ENCODE measurements at places on chromosomes 11 and 22.

- DNase-seq, result no peak
Observed at GRCh38 chr11:72609045-72609444, 65.2 kb downstream of the PDE2A start.

GRCh38 chr22:38873469-38874411, 1.7 kb upstream of the CBX6 start:
- DNase-seq, result peak; percentile 77

DNA sequence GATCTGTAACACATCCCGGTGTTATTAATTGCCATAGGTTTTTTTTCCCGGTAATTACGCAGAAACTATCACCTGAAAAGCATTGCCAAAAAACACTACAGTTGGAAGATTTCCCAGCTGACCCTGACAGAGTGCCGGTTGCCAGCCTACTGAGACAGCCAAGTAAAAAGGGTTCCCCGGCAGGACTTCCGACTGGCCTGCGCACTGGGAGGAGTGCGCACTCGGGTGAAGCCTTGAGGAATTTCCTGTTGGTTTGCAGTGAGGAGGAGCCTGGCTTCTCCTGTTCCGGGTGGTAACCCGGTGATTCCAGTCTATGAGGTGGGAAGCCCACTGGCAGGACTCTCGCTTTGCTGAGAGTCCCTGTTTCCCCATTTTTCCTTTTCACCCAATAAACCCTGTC, 52.1 kb downstream of the CNTF start:
- DNase-seq, result no peak

DNA sequence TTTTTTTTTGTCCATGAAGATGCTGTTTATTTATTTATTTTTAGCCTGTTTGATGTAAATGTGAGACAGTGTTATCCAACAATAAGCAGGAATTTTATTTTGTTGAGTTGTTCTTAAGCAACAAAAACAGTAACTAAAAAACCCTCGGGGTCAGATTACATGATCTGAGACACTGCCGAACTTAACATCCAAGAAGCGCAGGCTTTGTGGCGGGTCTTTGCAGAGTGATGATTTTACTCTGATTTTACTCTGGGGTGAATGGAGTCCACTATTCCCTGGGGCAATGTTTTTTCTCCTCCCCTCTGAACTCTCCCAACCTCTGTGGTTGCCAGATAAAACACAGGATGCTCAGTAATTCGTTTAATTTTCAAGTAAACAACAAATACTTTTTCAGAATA, 450.1 kb upstream of the B3GAT1 start:
- DNase-seq, result no peak

DNA sequence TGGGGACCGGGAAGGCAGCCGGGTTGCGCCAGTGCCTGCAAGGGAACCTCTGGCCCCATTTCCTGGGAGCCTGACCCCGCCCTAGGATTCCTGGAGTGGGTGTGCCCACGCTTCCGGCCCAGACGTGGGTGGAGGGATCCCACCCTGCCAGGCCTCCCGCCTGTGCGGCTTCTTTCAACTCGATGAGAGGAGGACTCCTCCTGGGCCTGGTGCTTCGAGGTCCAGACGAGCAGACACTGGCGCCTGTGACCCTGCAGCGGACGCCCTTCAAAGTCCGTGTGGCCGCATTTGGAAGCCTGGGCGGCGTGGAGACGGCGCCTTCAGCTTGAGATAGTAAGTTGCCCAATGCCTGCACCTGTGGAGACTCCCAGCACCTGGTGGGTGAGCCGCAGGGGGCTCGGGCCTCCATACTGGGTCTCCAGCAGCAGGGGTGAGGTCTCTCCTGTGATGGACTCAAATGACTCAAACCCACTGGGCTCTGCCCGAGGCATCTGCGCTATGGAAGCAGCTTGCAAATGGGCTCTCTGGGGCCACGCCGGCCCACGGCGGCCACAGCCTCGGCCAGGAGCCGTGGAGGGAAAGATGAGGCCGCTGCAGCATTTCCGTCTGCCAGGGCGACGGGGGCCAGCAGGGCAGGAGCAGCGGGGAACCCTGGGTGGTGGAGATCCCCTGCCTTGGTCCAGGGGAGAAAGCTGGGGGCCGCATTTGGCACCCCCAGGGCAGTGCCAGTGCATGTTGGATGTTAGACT, 64.3 kb upstream of the PPARA start:
- DNase-seq, result no peak

GRCh38 chr11:81970886-81971285, 762.8 kb downstream of the FAM181B start:
- no peak for DNase-seq

DNA sequence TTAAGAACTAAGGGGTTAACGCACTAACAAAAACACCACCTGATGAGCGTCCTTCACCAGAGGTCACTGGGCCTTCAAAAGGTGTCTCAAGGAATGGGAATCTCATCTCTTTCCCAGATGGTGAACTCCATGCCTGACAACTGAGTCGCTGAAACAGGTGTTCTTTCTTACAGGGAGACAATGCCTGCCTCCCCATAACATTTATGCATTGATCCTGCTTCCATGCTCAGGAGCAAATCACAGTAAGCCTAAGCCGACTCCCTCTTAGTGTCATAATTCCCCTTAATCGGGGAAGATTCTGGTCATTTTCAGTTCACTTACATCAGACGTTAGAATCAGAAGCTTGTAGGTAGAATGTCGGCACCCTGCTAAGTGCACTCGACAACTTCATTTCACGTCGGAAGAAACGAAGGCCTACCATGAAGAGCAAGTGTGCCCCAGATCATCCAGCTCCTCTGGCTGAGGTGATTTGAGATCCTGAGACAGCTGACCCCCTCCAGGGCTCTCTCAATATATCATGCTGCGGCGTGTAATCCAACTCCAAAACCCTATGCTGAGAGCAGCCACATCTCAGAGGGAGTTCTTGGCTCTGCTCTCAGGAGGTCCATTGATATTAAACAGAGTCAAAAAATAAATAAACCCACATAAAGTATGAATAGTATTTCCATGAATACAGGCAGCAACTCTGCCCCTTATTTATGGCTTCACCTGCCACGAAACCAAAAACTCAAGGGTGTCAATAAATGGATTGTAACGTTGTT, 163.1 kb downstream of the LARGE1 start:
- DNase-seq, result no peak

GRCh38 chr22:29032584-29032983, 29.0 kb downstream of the C22orf31 start:
- DNase-seq, result no peak

GRCh38 chr11:108914211-108914610, 249.3 kb downstream of the DDX10 start:
- DNase-seq, result no peak

- no peak for DNase-seq
Observed at GRCh38 chr22:41070665-41071331, 21.6 kb upstream of the EP300 start.

DNA sequence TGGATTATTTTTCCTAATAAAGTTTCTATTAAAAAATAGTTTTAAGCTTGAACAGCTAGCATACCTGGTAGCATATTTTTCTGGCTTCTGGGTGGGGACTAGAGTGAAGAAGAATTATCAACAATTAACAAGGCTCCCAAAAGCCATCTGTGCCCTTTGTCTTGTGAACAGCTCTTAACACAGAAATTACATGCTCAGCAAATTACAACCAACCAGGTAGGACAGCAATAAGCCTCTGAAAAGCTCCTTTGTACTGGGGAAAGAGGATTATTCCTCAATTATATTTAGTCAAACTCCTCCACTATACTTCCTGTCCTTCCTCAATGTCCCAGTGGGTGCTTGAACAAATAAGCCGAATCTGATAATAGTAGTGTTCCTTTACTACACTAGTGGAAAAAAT, 162.8 kb downstream of the RAB38 start:
- DNase-seq, result no peak

- DNase-seq, result no peak
Observed at GRCh38 chr11:18064450-18065054, 18.5 kb upstream of the TPH1 start.

DNA sequence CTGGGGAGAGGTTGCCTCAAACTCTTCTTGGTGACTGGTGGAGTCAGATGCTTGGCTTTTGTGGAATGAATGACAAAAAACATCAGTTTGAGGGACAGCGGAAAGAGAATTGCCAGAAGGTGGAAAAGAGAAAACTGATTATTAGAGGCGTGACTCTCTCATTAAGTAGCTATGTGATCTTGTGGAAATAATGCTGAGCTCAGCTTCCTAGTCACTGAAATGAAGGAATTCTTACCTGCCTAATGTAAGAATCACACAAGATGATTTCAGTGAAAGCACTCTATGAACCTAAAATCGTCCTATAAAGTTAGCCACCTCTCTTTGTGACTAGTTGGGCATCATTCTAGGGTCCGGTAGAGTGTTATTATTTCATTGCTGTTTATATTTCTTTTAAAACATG, 498.8 kb downstream of the TMEM135 start:
- DNase-seq, result no peak

- peak; percentile 92 for DNase-seq
Observed at GRCh38 chr22:49867303-49868265, 13.9 kb downstream of the ZBED4 start.

- no peak for DNase-seq
Observed at GRCh38 chr11:92129811-92130210, 94.8 kb upstream of the FAT3 start.

DNA sequence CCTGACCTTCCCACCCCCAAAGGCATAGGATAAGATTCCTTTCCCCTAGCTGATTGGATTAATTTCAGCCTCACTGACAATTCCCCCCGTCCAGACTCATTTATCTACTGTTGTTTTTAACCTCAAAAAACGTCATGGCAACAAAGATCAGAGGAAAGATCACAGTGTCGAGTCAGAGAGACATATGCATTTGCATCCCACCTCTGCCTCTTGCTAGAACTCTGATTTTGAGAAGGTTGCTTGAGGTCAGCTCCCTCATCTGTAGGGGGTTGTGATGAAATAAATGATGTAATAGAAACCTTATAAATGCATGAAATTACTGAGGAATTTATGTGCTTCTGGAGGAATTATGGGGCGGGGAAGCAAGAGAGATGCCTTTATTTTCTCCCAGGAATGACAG, 53.3 kb upstream of the SYN3 start:
- DNase-seq, result no peak

- no peak for DNase-seq
Observed at GRCh38 chr11:15816260-15816871, 540.0 kb downstream of the SOX6 start.

- no peak for DNase-seq
Observed at GRCh38 chr11:88312628-88313027, 24.9 kb downstream of the CTSC start.

DNA sequence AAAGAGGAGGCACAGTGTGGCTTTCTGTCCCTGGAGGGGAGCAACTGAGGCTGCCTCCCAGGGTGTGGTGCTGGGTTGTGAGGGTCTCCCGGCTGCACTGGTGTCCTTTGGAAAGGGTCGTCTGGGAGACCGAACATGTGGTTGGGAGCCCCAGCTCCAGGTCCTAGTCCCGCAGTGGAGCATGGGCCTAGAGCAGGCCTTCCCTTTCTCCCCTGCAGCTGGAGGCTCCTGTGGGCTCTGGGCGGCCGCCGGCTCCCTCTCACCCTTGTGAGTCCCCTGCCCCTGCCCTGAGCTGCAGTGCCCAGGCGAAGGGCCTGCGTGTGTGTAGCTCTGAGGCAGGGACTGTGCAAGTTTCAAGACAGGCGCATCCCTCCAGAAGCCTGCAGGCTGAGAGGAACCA, 1492.7 kb downstream of the BRD1 start:
- DNase-seq, result no peak

- no peak for DNase-seq
Observed at GRCh38 chr11:127039591-127039990, 39.0 kb upstream of the KIRREL3 start.

DNA sequence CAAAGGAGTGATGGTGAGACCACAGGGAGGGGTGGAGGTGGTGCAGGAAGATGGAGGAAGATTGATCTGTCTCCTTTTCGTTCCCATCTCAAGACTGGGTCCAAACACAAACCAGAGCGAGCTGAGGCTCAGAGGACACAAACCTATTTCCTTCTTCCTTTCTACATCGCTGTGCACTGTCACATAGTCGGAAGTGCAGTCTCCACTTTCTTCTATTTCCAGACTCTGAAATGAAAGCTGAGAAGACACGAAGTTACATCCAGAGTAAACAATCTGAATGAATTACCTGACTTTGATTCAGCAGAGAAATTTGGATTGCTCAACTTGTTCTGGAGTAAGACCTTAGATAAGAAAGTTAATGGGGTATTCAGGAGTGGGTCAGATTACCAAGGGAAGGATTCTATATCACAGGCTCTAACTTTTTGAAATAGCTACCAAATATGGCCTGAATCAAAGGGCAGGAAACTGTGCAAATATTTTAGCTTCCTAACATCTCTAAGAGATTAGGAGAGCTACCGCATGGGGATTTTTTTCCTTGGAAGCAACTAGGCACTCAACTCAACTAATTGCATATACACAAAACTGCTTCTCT, 14.4 kb downstream of the OVCH2 start:
- no peak for DNase-seq

- no peak for DNase-seq
Observed at GRCh38 chr22:30046716-30047363, 33.4 kb upstream of the HORMAD2 start.

DNA sequence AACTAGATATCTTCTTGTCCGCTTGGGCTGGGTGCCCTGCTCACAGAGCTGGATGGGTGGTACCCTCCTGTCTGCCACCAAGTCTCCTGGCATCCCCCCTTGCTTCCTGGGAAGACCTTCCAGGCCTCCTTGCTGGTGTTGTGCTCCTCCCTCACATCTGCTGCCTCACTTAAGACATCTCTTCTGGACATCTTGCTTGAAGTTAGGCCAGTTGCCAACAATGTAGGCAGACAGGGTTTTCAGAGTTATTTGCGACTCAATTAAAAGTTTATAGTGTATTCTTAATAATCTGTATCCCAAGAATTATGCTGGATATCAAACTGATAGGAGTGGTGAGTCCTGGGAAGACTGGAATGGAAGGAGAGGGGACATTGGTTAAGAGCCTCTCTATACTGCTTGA, 64.0 kb upstream of the TNRC6B start:
- no peak for DNase-seq

DNA sequence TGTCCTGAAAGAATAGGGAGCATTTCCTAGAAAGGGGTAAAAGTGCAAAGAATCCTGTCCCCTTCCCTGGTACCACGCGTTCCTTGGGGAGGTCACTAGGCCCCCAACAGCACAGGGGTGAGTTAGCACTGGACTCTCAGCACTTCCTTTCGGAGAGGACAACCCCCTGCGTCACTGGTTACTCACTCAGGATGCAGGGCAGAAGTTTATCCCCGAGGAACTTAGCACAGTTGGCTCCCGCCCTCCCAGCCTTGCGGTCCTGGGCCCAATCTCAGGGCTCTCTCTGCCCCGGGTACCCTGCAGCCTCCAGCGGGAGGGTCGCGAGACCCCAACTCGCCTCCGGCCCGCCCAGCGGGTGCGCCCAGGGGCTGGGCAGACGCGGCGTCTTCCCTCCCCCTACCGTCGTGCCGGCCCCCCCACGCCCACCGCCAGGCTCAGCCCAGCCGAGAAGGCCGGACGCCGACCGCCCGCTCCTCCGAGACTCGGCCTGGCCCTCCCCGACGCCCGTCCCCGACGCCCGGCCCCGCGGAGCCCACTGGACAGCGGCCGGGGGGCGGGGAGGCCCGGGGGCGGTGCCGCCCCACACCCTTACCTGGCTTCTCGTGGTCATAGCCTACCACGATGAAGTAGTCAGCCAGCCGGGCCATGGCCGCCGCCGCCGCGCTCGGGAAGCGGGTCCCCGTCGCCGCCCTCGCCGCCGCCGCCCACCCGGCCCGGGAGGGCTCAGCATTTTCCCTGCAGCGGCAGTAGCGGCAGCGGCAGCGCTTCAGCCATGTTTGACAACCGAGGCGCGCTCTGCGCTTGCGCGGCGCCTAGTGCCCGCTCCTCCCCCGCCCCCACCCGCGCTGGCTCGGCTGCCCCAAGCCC, at the start of gene SBF2:
TSS of gene SBF2 (minus strand) at position 797 of the 867 bp plus-strand sequence. CDS start at position 647, 150 bp downstream.
- DNase-seq, result peak; percentile 68
